GM10248 (cell line): ENCODE measurements at places on chromosomes 5 and 9.

GRCh38 chr9:95103281-95103771 is 214.2 kb downstream of the FANCC start:
- no peak for DNase-seq

- DNase-seq = no peak
Measured at GRCh38 chr5:93076566-93076965, 504.5 kb downstream of the NR2F1-AS1 start.

- DNase-seq = peak; percentile 66
Measured at GRCh38 chr5:149860801-149861322, 83.7 kb downstream of the PDE6A start.

GRCh38 chr5:63164838-63165535 is 586.4 kb downstream of the LRRC70 start:
- no peak for DNase-seq

DNA sequence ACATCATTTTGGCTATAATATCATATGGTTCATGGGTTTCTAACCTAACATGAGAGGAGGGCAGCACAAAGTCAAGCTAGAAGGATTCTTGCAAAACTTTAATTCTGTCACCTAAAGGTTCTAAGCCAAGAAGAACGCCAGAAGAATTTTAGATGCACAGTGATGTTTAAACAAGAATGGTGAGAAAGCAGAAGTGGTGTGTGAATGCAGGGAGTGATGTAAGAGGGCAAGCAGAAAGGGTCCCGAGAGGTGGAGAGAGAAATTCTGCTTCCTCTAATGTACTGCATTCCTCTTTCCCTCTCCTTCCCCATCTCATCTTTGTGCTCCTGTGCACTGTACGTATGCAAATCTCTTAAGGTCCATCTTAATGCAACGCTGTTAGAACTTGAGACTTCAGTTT is 2.1 kb upstream of the TRMO start:
- no peak for DNase-seq

DNA sequence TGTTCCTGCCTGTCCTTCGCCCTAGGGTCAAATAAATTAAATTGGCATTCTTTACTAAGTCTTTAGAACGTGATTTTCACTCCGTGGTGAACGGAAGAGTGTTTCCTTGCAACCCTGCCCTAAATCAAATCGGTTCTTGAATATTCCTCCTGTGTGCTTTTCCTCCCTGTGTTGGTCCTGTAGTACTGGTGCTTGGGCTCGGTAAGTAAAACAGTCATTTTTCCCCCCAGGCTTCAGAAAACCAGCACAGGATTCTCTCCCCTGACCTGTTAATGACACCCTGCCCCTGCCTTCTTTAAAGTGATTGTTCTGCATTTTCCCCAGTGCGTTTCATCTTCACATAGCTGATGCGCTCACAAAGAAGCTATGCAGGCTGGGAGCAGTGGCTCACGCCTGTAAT is 96.0 kb downstream of the AK8 start:
- no peak for DNase-seq

- DNase-seq = no peak
Measured at GRCh38 chr9:135741276-135742219, 39.6 kb downstream of the KCNT1 start.

DNA sequence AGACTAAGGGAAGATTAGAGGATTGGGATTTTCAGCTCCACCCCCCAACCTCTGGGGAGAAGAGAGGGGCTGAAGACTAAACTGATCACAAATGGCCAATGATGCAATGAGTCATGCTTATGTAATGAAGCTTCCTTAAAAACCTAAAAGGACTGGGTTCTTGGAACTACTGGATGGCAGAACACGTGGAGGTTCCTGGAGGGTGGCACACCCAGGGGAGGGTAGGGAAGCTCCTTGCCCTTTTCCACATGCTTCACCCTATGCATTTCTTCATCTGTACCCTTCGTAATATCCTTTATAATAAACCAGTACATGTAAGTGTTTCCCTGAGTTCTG is 48.6 kb downstream of the ARHGEF28 start:
- no peak for DNase-seq

- DNase-seq = no peak
Measured at GRCh38 chr5:39175273-39175955, 43.9 kb downstream of the FYB1 start.
